ENCODE measurements at places on chromosomes 12 and 14.

GRCh38 chr12:113827539-113828114 lies 138.5 kb downstream of the RBM19 start:
- DNase-seq, result no peak

- DNase-seq, result no peak
Measured at GRCh38 chr14:52910572-52910971, 40.3 kb downstream of the FERMT2 start.

DNA sequence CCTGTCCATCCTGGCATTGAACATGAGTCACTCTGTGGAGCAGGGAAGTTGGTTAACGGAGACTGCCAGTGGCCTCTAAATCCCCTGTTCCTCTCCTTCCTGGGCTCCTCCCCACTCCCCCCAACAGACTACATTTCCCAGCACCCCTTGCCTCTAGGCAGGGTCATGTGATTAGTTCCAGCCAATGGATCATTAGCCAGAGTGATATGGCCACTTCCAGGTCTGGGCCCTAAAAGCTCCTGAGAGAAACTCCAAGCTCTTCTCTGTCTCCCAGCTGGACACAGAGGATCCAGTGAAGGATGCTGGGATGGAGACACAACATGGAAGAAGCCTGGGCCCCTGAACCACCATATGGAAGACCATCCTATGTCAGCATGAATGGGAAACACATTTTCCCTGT lies 54.4 kb upstream of the RFLNA start:
- DNase-seq, result no peak

- DNase-seq, result no peak
Measured at GRCh38 chr12:95693689-95694088, 96.9 kb downstream of the NTN4 start.

GRCh38 chr14:58797010-58797429 lies 159.3 kb downstream of the DACT1 start:
- peak; percentile 33 for DNase-seq

DNA sequence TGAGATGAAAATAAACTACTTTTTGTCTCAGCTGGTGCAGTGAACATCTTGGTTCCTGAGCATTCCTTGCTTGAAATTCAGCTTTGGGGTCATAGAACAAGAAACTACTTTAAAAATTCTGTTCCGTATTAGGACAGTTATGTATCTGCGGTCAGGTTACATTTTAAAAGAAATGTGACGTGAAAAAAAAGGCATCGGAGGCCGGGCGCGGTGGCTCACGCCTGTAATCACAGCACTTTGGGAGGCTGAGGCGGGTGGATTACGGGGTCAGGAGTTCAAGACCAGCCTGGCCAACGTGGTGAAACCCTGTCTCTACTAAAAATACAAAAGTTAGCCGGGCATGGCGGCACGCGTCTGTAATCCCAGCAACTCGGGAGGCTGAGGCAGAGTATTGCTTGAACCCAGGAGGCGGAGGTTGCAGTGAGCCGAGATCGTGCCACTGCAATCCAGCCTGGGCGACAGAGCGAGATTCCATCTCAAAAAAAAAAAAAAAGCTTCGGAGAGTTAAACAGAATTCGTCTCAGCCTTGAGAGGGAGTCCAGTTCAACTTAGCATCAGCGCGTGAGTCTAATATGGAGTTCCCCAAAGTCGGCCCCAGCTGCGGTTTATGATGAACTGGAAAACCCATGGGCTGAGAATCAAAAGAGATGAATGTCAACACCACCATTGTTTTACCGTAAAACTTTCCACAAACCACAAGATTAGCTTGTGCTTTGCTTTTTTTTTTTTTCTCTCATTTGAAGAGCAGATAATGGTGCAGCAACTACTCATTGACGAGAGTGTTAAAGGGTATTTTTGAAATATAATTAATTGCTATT lies 2.1 kb upstream of the SLC2A13 start:
- DNase-seq, result no peak

GRCh38 chr12:104865080-104865479 lies 93.0 kb downstream of the SLC41A2 start:
- DNase-seq, result no peak

DNA sequence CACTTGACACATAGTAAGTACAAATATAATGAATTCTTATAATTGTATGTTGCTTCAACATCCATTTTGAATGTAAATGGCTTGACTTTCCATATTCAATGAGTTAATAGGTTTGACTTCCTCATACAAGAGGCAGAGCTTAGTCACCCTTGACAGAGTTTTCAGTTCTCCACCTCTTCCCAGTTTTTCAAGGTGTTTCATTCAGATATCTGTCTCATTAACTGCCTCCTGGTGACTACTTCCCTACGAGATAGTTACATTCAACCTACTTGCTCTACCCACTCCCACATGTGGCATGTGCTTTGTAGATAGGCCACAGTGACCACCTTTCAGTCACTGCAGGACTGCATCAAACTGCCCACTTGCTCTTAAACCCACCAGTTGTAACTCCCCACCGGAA lies 60.0 kb downstream of the MYF5 start:
- DNase-seq, result no peak

DNA sequence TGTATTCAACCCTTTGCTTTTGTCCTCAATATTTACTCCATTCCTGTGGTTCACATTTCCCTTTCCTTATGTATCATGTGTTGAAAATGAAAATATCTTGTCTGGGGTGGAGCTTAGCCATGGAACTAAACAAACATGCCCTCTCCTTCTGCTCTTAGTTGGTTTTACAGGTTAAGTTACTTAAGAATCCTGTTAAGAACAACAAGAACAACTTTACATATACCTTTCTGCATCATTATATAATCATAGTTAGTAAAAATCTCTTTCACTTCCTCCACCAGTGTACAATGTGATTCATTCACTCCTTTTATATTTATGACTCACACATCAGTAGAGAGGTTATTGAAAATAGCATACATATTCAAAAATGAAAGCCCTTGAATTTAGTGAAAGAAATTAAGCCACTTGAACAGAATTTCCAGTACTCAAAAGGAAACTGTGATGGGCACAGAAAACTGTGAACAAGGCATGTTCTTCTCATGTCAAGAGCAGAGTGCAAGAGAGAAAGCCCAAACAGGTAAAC lies 307.7 kb downstream of the CCDC91 start:
- DNase-seq, result no peak

DNA sequence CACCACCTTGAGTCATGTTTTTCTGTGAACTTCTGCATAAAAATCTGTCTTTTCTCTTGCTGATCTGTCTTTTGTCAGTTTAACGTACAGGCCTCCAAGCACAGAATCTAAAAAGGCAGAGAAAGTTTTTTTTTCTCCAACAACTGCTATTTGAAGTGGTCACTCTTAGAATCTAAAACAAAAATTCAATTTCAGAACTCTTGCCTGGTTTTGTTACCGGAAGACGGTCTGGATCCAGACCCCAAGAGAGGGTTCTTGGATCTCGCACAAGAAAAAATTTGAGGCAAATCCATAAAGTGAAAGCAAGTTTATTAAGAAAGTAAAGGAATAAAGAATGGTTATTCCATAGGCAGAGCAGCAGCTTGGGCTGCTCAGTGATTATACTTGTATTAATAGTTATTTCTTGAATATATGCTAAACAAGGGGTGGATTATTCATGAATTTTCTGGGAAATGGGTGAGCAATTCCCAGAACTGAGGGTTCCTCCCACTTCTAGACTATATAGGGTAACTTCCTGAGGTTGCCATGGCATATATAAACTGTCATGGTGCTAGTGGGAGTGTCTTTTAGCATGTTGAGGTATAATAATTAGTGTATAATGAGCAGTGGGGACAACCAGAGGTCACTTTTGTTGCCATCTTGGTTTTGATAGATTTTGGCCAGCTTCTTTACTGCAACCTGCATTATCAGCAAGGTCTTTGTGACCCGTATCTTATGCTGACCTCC lies 150.0 kb upstream of the PLEKHA5 start:
- no peak for DNase-seq

DNA sequence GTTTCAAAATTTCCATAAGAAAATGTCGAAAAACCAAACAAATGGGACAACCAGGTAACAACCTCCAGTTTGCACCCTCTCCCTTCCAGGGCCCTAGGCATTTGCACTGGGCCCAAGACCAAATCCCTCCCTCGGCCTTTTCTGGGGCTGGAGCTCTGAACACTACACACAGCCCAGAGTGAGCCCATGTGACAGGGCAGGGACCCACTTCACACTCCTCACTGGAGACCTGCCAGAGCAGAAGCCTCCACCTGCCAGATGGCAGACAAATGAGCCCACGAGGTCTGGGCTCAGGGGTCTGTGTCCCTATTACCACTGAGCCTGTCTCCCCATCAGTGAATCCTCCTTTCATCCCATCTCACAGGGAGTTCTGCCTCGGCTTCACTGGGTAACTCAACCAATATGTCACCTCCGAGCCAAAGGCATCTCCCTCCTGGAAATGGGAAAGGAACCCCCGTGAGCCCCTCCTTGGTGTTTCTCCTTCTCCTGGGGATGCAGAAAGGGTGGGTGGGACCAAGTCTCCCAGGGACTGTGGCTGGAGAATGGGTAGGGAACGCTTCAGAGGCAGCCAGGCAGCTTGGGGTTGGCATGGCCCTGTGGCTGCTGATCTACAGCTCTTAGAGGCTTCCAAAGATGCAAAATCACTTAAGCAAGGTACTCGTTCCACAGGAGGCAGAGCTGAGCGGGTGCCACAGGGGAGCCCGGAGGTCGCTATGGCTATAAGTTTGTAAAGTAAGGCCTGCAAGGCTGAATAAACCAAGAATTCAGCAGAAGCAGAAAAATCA lies 10.6 kb downstream of the VWF start:
- DNase-seq, result peak; percentile 63

- DNase-seq, result no peak
Measured at GRCh38 chr14:35161231-35161630, 38.9 kb downstream of the PRORP start.

DNA sequence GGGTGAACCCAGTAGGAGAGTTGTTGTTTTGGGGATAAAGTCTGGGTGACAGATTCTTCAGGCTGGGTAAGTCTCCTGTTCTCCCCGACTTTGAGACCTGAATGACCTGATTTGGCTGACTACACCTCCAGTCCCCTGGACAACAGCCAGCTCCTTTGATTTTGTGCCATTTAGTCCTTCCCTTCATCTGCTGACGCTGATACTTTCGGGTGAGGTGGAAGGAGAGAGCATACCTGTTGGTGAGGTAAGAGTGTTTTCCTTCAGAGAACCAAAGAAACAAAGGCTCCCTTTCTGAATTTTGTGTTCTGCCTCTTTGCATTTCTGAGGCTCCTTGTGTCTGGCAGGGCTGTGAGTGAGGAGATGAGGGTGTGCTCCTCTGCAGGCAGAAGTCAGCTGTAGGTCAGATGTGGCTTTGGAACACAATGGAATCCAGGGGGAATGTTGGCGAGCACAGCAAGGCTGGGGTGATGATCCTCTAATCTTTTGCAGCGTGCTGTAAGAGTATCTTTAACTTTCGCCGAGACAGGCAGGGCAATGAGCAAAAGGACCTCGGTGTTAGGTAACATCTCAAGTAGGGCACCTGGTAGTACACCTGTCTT lies 12.1 kb downstream of the ETV6 start:
- peak; percentile 88 for DNase-seq

- DNase-seq, result no peak
Measured at GRCh38 chr14:94158239-94158883, 15.8 kb upstream of the PPP4R4 start.

DNA sequence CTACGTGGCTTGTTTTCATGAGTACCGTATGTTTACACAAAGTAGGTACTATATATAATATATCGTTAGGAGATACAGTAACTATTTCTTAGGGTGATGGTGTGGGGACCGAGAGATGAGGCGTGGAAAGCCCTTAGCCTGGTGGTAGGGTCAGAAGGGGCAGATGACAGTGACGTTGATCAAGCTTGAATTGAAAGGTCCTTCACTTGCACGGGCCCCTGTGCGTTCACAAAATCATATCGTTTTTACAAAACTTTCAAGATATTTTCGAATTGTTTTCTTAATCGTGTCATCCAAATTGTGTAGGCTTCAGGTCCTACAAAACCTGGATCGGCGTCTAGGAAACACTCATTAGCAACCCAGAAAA lies 881 bp upstream of the SOS2 start:
- DNase-seq, result no peak

DNA sequence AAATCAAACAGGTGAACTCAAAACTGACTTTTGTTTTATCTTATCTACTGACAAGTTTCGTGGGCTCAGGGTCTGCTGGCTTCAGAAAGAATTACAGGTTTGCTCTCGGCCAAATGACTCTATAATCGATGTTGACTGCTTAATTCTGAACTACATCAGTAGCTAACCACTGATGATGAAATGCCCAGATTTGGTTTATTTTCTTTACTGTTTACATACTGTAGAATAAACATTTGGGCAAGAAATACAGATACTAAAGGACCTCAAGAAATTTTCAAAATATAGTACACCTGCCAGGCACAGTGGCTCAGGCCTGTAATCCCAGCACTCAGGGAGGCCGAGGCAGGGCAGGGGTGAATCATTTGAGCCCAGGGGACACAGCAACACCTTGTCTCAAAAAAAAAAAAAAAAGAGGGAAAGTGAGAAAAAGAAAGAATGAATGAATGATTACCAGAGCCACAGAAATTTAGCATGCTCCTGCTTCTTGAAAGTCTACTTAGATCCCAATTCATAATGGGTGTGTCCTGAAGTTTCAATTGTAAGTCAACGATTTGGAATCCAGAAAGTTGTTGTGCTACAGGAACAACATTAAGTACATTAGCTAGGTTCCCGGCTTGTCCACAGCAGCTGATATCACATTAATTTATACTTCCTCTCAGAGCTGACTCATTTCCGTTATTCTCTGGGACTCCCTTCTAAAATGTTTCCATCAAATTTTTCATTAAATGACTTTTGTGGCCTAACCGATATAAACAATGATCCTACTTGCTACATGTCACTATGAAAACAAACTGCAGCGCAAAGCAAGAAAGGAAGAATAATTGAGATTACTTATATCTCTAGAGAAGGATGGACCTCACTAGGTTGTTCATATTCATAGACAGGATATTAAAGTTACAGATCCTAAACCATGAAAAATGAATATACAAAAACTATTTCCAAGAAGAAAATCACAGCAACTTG lies 134.3 kb downstream of the MED13L start:
- DNase-seq, result no peak

DNA sequence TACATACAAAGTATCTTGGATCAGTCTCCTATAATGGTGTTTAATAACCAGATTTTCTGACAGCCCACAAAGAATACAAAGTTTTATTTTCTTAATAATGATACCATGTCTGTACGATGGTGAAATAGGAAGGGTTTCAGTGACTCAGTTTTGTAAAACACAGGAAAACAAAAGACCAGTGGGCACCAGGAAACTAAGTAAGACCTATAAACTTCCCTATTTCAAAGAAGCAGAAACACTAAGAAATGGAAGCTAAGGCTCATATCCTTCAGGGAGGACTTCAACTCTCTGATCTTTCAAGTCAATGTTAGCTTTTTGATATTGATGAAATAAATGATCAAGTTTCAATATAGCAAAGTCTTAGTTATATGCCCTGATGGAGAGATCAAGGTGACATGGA lies 196.0 kb downstream of the DUSP6 start:
- no peak for DNase-seq

- no peak for DNase-seq
Measured at GRCh38 chr14:75566321-75566720, 12.1 kb upstream of the FLVCR2 start.

GRCh38 chr14:101961011-101961721 lies 3.2 kb upstream of the DYNC1H1 start:
- DNase-seq, result peak; percentile 70

DNA sequence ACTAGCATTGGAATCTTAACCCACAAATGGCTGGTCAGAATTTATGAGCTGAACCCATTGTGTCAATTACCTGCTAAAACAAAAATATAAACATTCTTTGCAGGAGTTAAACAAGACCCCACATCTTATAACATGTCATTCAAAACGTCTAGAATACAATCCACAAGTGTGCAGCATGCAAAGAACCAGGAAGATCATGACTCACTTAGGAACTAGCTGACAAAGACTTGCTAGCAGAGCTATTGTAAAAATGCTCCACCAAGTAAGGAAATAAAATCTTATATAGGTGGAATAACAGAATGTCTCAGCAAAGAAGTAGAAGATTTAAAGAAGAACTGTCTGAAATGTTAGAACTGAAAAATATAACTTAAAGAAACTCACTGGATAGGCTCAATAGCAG lies 26.5 kb upstream of the POC1B start:
- DNase-seq, result no peak

Data from thyroid gland (tissue), 4 donors.